HEK293T (cell line): ENCODE measurements at places on chromosomes 3 and 15.

GRCh38 chr3:143256416-143256815, 136.8 kb downstream of the CHST2 start:
- DNase-seq: no peak

DNA sequence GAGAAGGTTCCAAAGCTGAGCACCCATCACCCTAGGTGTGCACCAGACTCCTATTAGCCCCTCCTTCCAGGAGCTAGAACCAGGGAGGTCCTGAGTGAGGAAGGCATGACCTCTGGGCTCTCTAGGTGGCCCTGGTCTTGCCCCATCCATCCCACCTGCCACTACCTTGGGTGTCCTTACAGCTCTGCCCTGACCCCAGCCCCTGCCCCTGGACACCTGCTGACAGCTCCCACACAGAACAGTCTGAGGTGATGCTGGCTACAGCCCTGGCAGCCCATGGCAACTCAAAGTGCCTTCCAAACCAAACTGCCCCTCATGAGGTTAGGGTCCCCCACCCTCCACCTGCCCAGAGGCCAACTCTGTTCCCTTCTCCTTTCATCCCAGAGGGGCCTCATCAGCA, 37.2 kb downstream of the GOLGA6A start:
- no peak for DNase-seq

DNA sequence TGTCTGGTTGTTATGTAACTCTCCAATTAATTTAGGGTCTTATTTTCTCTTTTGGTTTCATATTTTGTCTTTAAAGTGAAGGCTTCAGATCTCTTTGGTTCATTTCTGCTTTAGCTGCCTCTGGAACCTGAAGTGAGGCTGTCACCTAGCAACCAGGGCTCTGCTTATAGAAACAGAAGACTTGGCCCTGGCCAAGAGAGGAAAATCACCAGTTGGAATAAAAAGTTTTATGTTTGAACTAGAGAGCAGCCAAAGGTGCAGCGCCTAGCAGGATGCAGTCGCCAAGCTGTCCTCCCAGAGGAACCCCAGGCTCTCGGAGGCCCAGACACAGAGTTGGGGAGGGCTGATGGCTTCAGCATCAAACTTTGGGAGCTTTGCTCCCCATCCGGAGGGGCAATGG, 41.1 kb downstream of the LYZL4 start:
- DNase-seq: no peak

DNA sequence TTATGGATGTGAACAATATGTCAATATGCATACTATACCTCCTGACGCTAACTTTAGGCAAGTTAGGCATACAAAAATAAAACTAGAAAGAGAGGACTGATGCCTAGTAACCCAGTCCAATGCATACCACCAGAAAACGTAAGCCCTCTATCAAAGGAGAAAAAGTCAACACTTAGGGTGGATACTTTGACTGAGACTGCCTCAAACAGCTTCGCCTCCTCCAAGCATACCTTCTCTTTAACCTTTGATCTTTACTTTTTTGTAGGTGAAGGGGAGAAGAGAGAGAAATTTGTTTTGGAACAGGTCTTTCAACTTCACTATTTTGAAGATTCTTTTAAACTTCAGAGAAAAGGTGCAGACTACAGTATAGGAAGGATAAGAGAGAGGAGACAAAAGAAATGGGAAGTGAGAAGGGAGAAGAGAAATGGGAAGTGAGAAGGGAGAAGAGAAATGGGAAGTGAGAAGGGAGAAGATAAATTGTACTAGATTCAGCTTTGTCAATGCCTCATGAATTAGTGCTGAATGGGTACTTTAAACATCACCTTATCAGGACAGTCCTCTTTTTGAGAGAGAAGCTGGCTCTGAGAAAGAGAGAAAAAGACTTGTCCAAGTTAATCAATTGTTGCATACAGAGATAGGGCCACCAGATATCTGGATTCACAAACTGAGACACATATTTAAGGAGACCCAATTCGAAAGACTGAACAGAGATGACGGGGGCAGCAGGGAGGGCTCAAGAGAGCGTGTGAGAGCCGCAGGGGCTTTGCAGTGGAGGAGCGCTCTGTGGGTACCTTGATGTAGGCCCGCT, 1.0 kb downstream of the P3H2 start:
- no peak for DNase-seq

DNA sequence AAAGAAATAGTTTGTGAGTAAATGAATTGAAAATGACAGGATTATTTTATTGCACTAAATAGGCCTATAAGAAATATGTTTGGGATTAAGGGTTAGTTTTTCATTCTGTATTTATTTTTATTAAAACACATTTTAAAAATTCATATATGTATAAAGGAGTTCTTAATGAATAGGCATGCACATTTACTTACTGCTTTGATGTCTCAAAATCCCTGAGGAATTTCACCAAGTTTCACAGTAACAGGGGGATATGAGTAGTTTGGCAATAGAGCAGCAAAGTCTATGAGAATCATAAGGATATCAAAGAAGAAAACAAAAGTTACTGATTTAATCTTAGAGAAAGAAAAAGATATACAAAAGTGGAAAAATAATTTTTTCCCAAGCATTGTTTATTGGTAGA, 411.7 kb downstream of the NAALADL2 start:
- DNase-seq: no peak

GRCh38 chr3:48247401-48247811, 6.5 kb downstream of the ZNF589 start:
- no peak for DNase-seq

- no peak for DNase-seq
Measured at GRCh38 chr15:91882858-91883586, 29.5 kb downstream of the SLCO3A1 start.

GRCh38 chr15:64046421-64047153, at the start of gene DAPK2:
TSS of gene DAPK2 (minus strand) at chr15:64046485. CDS start at chr15:64040261, 6,224 bp downstream.
- peak; percentile 80 for DNase-seq

GRCh38 chr3:137988152-137988551, 21.8 kb upstream of the CLDN18 start:
- DNase-seq: no peak

GRCh38 chr3:193559100-193559499, 4.4 kb upstream of the ATP13A4 start:
- DNase-seq: no peak
